ENCODE measurements at places on chromosomes 5 and 9.

DNA sequence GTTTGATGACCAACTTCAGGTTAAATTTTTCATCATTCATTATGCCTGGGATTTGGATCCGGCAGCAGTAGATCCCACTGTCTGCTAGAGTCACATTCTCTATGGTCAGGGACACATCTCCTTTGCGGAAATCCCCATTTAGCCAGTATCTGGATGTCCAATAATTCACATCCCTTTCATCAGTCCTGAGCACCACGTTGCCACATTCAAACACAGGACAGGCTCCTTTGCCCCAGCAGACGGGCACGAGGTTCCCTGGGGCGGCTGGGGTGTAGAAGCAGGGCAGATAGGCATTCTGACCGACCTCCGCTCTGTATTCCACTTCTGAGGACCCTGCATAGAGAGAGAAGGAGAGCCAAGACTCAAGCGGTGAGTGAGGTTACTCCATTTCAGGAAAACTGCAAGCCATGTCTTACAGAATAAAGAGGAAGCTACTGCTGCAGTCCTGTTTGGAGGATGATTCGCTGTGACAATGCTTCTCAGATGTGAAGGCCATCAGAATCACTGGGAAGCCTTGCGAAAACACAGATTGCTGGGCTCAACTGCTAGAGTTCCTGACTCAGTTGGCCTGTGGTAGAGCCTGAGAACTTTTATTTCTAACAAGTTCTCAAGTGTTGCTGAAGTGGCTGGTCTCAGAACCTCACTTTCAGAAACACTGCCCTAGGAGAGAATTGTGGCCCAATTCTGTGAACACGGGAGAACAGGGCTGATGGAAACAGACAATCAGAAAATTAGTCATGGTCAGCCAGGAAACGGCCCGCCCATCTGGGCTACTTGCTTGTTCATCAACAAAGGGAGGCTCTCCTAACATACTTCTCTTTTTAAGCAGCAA lies 2.0 kb downstream of the HAVCR2 start:
- peak; percentile 5 for DNase-seq

GRCh38 chr9:89044881-89045280 lies 53.6 kb downstream of the S1PR3 start:
- DNase-seq, result no peak

GRCh38 chr5:136901-137300 lies 44.9 kb downstream of the PLEKHG4B start:
- no peak for DNase-seq

DNA sequence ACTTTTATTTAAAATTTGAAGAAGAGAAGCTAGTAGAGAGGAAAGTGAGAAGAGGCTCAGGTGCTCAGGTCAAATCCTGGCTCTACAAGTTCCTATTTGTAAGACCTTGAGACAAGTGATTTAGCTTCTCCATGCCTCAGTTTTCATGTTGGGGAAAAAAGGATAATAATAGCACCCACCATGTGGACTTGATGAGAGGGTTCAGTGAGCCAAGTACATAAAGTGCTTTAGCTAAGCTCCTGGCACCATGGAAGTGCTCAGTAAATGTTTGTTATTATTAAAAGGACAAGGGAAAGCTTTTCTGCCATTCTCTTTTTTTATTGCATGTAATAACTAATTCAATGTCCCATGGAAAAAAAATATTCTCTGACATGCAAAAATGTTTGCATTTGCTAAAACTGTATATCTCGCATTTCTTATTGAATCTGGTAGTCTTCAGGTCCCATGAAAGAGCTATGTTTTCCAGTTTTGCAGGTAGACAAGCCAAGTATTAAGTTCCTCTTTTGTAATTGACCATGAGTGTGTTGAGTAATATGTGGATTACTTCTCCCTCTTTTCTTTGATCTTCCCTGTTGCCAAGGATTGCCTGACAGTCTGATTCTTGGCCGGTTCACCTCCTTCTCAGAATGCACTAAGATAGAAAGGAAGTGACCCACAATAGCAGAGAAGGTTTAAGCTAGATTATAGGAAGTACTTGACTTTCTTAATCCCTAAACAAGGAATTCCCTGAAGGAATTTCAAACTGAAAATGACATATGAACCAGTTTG lies 45.6 kb upstream of the TRIM32 start:
- no peak for DNase-seq

DNA sequence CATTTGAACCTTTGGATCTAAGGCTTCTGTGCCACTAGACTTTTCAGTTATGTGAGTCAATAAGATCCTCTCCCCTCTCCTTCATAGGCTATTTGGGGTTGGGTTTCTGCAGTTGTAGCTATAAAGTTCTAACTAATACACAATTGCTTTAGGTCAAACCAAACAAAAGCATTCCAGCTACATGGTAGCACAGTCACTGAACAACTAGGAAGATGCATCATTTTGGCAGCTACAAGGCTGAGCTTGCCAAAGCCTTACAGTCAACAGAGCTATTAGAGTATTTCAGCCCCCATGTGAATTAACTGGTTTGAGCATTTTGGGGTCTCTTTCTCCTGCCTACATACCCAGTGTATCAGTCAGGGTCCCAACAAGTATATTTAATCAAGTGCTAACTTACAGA lies 234.6 kb downstream of the ZNF608 start:
- no peak for DNase-seq

GRCh38 chr9:120152295-120152694 lies 427.7 kb downstream of the CDK5RAP2 start:
- DNase-seq, result no peak

DNA sequence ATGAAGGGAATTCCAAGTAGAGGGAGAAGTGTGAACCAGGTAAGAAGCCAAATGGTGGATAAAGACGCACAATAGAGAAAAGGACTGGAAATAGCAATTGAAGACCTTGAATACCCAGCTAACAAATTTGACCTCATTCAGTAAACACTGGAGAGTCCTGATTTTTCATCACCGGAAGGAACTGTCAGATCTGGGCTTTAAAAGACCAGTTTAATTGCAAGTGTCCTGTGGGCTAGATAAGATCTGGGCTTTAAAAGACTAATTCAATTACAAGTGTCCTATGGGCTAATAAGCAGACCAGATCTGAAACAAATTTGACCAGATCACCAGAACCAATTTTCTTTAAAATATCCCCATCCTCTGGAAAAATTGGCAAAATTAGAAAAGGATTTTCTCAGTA lies 380.0 kb downstream of the ACTL7B start:
- DNase-seq, result no peak

DNA sequence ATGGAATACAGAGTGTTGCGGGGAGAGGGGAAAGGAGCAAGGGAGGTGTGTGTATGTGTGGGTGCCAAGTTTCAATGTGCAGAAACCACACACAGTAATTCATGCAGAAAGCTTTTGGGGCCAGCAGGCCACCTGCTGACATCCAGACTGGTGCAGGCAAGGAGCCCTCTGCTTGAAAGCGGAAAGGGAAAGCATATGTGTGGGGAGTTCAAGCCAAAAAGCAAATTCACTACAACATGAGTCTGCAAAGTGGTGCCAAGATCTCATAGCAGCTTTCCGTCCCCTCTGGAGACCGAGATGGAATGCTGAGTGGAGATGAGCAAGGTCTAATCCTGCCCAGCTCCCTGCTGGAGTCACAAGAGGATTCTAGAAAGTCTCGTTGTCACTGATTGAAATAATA lies 159.7 kb upstream of the VLDLR start:
- no peak for DNase-seq

DNA sequence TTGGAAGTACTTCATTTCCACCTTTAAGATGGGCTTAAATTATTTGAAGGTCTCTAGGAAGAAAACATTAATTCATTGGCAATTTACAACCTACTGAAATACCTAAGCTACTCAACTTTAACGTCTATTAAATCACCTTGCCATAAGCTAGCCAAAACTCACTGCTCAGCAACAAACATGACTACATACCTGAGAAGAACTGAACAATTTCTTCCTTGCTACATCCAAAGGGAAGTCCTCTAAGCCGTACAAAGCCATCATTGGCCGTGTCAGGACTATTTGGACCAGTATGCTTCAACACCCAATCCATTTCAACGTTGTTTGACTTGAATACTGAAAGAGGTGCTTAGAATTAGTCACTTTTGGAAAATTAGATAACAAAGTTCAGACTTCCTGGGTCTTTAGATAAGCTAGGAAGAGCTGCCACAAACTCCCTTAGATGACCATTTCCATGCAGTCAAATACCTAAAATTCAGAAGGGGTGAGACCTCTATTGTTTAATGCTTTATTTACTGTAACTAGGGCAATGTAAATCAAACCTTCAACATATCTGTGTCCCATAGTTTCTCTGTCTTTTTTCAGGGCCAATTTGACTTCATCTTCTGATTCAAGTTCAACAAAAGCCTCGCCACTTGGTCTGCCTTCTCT lies 2.6 kb downstream of the HNRNPH1 start:
- DNase-seq, result no peak

DNA sequence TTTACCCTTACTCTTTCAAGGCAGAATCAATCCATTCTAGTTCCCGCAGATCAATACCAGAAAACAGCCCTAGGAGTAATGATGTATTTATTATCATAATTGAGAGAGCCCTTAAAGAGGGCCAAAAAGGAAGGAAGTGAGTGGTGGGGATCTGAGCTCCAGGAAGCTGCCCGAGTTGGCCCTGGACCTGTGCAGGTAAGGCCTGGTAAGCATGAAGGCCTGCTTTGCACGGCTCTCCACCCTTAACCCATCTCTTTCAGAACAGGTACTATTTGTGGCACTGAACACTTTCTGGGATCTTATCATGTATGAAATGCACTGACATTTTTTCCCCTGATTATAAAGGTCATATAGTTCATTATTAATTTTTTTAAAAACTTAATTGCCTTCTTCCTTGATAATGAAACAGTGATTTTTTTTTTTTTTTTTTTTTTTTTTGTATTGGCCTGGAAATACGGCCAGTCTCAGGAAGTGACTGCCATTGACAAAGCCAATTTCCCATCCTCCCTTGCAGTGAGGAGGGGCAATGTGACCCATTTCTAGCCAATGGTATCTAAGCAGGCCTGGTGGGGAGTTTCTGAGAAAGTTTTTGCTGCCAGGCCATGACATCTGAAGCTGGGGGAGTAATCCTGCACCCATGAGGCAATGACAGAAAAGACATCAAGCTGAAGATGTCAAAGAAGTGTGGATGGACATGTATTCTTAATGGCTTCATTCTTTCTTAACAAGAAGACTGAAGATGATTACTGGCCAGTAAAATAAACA lies 6.3 kb upstream of the MVB12B start:
- DNase-seq, result no peak

DNA sequence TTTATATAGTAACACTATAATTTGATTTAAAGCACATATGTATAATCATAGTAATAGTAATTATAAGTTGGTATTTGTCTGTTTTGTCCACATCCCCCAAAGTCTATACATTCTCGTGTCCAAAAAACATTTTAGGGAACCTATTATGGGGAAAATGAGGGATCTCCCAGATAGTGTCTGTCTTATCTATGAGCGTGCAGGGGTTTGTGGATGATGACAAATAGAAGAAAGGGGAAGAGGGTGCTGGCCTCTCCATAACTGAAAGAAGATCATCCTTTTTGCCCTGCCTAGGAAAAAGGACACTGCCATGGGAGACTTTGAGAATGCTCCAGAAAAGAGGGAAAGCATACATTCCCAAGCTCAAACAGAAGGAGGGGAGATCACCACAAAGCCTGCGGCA lies 45.3 kb downstream of the C5orf22 start:
- DNase-seq, result no peak

DNA sequence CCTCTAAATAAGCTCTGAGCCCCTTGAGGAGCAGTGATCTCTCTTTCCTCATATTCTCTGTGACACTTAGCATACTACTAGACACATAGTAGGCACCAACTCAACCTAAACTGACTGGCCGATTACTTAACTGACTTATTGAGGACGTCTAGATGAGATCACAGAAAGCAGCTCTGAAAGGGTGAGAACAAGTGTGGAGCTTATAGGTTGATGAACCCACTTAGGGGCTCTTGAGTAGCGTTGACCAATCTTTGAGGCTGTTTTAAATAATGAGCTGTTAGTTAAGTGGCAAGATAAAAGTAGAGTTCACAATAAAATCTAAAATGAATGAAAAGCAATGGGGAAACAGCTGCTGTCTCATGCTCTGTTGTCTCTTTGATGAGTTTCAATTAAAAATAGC lies 124.7 kb upstream of the TNPO1 start:
- no peak for DNase-seq

GRCh38 chr5:62564101-62564500 lies 14.5 kb upstream of the LRRC70 start:
- peak; percentile 66 for DNase-seq

GRCh38 chr9:99221266-99221620 lies 499 bp downstream of the ALG2 start:
- DNase-seq, result no peak

- DNase-seq, result no peak
Measured at GRCh38 chr9:133910855-133911514, 81.1 kb downstream of the VAV2 start.

DNA sequence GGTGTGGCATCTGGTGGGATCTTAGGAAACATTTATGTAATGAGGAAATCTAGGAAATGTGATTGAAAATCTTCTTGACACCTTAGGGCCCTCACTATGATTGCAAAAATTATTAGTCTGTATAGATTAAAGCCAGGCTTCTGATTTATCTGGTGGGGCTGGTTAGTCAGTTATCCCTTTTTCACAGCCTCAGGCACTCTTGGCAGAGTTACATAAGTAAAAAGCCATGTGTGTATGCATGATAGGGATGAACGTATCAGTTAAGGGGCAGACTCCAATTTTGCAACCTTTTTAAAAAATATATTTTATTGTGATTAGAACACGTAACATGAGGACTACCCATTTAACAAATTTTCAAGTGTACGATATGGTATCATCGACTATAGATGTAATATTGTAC lies 30.6 kb upstream of the RAB14 start:
- no peak for DNase-seq

DNA sequence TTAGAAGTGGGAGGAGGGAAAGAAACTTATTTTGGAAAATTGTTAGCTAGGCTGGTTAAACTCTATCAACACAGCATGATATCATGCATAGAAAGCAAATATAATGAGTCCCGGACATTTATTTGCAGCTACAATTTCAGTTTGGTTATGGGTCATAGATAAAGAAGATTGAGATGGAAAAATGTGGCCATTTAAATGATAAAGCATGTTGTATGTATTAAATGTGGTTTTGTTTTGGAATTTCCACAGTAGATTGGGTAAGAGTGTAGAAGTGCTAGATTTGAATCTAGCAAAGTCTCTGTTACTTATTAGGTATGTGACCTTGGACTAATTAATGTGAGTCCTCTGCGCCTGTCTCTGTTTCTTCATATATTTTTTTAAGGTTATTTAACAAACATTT lies 217.4 kb downstream of the KDM4C start:
- no peak for DNase-seq

GRCh38 chr9:115425601-115426000 lies 307.6 kb upstream of the TNC start:
- no peak for DNase-seq

DNA sequence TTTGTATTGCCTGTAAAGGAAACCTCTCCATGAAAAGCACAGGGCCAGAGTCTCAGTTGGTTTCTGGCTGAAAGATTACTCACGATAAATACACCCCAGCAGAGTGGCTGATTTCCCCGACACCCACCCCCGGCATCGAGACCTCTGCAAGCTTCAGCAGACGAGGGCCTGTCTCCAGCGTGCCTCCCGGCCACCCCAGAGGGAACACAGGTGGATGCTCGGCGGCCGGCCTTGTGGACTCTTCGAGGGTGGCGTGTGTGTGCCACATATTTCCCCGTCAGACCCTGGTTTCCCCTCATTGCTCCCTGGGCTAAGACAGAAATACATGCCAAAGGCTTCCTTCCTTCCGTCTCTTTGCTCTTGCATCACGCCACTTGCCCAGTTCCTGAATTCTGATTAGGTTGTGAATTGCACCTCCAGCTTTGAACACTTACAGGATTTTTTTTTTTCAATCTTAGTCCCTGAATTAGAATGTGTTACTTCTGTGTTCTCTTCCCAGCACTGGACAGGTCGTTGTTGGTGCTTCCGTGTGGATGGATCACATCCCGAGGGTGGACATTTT lies 13.6 kb downstream of the IRX1 start:
- no peak for DNase-seq

GRCh38 chr9:20788526-20789451 lies 104.7 kb downstream of the FOCAD start:
- peak; percentile 84 for DNase-seq

All from dermis microvascular lymphatic vessel endothelial cell (primary cell).